Activated T-helper 2 cell treated with anti-CD3 and anti-CD28 coated beads, Interferon-gamma antibody, Interleukin-2, Interleukin-4, amounts not matched to agents 10 μg/mL and 5 μg/mL and 100 μg/mL, durations not matched to agents 14 hours and 24 hours and 36 hours (primary cell): ENCODE measurements at places on chromosomes 2 and 18. TPM values are rescaled to one million over a fixed set of nuclear protein-coding genes. Genes with fewer than 3 reads are reported as not detected.

Gene SOWAHC
- 1.7 and 1.9 TPM in 2 replicates for total RNA-seq

Gene DSG1
- not detected in 2 replicates for total RNA-seq

Gene ITGA4
- total RNA-seq = 96.5 and 106 TPM in 2 replicates

Gene ARMC9
- 2.5 and 3.3 TPM in 2 replicates for total RNA-seq

Gene SERPINB10
- not detected in 2 replicates for total RNA-seq

Gene WIPF1
- 281 and 287 TPM in 2 replicates for total RNA-seq

Gene MC5R
- total RNA-seq = not detected in 2 replicates

Gene TM4SF20
- not detected in 2 replicates for total RNA-seq

Gene CNDP1
- 0.09 TPM in 2 replicates for total RNA-seq

GRCh38 chr2:167181134-167181533, 292.9 kb downstream of the XIRP2 start:
- DNase-seq = no peak

DNA sequence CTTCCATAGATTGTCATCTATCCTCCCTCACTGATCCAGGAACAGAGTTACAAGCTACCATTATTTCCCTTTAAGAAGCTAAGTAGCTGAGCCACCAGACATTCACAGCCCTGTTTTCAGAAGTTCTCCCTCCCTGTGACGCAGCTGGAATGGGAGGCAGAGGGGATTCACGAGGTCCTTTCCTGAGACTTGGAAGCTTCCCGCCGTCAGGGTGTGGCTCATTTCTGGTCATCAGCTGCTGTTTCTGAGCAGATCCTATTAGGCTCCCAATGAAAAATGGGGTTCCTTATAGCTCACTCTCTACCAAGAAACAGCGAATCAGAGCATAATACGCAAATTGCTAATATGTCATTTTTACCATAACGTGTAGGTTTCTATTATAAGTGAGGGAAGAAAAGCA, 559.3 kb upstream of the ID2 start:
- DNase-seq = no peak

DNA sequence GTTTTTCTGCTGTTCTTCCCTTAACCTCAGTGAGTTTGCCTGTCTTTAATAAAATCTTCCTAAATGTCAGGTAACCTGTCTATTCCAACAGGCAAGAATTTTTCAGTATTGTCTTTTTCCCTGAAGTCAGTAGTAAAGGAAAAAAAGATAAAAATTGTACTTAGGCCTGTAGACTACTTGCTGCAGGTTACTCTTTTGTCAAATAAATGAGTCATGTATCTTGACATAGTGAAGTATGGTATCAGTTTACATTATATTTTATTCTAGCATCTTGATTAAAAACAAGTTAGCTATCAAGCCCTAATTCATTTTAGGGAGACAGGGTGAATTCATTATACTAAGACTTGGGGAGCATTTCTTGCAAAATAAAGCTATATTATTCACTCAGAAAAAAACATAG, 59.8 kb downstream of the ITGA4 start:
- DNase-seq = no peak

DNA sequence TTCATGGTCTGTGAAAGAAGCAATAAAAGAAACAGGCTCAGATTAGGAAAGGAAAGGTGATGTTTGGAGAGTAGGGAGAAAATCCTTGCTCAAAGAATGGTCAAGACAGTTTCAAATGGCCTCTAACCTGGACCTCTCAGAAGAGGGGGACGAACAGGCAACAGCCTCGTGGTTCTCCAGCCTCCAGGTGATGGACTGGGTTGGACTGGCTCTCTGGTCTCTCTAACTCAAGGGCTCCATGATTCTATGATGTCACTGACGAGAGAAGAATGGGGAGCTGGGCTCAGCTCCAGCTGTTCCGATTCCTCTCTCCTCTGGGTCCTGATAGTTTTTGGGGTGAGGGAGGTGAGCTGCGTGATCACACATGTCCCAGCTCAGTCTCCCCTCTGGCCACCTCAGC, at the start of gene C2orf74:
Gene C2orf74 (plus strand): TSS at position 301 of the 400 bp plus-strand sequence. CDS start 327 bp downstream, outside the sequence.
- DNase-seq = no peak

- no peak for DNase-seq
Measured at GRCh38 chr2:16386031-16386430, 279.6 kb downstream of the CYRIA start.

- DNase-seq = peak; percentile 60
Measured at GRCh38 chr18:74551936-74552555, 17.7 kb downstream of the CNDP1 start.

- no peak for DNase-seq
Measured at GRCh38 chr18:75256376-75256775, 45.8 kb downstream of the TSHZ1 start.

DNA sequence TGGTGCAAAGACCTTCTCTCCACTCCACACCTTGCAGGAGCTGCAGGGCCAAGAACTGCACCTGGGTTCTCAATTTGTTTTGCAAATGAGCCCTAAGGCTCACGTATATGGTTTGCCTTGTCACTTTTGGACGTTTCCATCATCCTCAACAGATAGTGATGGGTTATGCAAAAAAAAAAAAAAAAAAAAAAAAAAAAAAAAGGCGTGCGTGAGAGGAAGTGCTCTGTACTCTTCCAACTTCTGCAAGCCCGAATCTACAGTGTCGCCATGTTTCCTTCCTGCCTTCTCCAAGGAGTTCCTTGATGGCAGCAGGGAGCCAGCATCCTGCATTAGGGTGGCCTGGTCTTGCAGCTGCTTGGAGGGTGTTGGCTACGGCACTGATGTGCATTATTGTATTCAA, 4.0 kb upstream of the INHBB start:
- no peak for DNase-seq

GRCh38 chr18:9287036-9287435, 47.5 kb upstream of the TWSG1 start:
- no peak for DNase-seq

- DNase-seq = no peak
Measured at GRCh38 chr2:10038123-10038522, 5.2 kb upstream of the KLF11 start.

GRCh38 chr2:11676640-11677039, 6.6 kb upstream of the NTSR2 start:
- no peak for DNase-seq

DNA sequence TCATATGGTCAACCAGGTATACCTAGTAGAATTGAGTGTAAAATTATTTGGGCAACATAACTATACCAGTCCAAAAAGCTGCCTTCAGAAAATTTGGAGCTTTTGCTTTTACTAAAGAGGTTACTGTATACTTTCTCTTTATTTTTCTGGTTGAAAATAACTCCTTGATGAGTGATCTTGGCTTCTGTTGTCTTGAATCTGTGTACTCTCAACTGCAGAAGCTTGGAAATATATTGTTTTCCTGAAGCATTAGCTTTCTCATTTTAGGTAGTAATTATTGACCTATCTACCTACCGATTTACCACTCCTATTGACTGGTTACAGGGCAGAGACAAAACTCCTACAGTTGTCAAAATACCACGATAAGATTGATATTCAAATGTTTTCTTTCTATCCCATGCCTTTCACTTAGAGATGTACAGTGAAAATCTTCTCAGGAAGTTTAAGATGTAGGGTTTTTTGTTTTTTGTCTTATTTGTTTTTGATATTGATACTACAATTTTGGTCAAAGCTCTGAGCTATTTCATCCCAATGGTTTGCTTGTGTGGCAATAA, 35.7 kb upstream of the DLX1 start:
- DNase-seq = no peak

- no peak for DNase-seq
Measured at GRCh38 chr2:237759176-237759575, 39.4 kb upstream of the RBM44 start.

GRCh38 chr2:8694737-8695136, 12.9 kb downstream of the ID2 start:
- DNase-seq = no peak

GRCh38 chr2:156087875-156088274, 244.6 kb downstream of the NR4A2 start:
- no peak for DNase-seq

- DNase-seq = no peak
Measured at GRCh38 chr2:157364257-157364974, 38.8 kb upstream of the ERMN start.

- no peak for DNase-seq
Measured at GRCh38 chr2:54597153-54597848, 126.2 kb upstream of the EML6 start.

GRCh38 chr2:214960677-214961076, 151.2 kb upstream of the BARD1 start:
- DNase-seq = no peak

DNA sequence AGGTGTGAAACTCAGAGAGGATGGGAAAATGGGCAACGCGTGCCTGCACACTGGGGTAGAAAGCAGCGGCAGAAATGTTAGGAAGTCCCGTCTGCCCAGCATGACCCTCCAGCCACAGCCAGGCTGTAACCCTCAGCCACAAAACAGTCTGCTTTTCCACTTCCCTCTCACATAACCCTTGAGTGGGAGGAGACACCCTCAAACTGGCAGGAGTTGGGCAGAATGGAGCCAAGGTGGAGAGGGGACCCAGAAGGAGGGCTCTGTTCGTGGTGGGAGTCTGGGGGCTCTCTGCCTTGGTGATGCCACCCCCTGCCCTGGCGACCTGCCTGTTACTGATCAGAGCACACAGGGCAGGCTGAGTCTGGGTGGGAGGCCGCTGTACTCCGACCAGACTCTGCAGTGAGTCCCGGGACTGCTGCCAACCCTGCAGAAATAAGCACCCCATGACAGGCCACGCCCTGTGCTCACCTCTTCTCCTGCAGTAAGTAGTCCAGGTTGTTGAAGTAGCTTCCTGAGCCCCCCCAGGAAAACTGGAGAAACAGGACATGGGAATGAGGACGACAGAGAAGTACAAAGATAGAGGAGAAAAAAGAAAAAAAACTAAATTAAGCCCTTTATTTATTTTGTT, 16.0 kb downstream of the FAM178B start:
- no peak for DNase-seq

DNA sequence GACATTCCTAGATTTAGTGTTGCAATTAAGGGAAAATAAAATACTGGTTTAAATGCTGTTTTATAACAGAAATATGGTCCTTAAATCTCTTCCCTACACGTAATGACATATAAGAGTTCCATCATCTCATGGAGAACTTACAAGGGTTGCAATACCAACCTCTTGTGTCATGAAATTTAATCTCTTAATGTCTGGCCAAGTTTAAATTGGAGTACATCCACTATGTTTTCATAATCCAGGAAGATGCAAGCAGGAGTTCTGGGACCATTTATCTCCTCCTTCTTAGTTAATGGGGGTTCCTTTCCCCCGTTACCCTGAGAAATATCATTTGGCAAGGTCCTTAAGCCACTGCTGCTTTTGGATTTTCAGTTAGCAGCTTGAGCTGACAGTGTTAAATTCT, 126.0 kb upstream of the ACVR2A start:
- DNase-seq = no peak

- DNase-seq = no peak
Measured at GRCh38 chr18:77571743-77572142, 322.1 kb downstream of the GALR1 start.

DNA sequence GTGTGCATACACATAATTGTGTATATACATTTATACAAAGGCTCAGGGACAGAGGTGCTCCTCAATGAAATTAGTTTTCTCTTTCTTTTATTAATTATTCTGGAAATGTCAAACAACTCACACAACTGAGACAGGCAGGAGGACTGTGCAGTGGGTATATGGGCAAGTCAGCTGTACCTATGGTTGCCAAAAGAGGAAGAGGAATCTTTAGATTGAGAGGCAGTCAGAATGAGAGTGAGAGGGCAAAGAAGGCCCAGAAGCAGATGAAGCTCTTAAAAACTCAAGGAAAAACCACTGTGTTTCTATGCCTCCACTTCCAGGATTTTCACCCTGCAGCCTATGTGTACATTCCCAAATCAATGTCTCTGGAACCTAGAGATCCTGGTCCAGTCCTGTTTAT, 79.1 kb downstream of the CACNB4 start:
- no peak for DNase-seq

DNA sequence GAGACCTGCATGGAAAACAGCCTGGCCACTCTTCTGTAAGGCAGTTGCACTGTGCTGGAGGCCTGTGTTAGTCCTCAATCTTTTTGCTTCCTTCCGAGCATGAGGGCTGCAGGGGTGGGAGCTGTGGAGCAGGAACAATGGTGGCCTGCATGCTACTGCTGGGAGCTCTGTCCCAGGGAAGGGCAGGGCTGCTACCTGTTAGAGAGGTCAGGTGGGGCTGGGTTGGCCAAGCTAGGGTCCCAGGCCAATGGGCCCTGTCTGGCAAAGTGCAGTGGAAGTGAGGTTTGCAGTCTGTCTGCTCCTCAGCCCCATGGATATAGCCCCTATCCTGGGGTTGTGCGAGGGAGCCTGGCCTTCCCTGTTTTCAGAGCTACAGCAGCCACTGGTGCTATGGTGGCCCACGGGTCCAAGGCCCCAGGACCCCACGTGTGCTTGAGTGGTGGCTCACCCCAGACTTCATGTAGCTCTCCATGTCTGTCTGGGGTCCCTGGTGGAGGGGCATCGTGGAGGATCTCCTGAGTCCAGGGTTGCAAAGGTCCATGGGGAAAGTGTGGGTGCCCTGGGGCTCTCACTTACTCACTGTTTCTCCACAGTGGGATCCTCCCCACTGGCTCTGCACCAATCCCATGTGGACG, 1212.6 kb upstream of the NXPH2 start:
- no peak for DNase-seq

- DNase-seq = no peak
Measured at GRCh38 chr2:148306027-148306426, 285.1 kb downstream of the MBD5 start.

DNA sequence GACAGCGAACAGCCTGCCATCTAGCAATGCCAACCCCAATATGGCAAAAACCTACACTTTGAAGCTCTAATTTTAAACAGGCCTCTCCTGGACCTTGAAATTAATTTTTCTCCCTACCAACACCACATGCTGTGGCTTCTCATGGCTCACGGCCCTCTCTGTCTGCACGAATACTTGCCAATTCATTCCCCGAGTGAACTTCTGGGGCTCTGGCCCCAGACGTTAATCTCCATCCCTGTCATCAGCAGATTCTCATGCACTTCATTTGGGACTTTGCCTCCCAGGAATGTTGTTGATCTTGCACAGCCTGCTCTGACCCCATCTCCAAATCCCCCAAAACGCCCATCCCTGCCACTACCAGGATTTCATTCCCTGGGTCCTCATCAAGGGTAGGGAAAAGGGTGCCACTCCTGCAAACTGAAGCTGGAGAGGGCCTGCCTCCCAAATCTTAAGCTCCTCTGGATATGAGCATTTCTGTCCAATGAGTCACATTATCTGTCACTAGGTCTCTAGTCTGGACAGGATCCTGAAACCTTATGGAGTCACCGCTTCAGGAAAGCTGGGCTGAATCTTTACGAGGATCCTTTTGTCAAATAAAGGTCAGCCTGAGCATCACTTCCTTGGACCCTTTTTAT, 10.4 kb downstream of the FIGLA start:
- no peak for DNase-seq

DNA sequence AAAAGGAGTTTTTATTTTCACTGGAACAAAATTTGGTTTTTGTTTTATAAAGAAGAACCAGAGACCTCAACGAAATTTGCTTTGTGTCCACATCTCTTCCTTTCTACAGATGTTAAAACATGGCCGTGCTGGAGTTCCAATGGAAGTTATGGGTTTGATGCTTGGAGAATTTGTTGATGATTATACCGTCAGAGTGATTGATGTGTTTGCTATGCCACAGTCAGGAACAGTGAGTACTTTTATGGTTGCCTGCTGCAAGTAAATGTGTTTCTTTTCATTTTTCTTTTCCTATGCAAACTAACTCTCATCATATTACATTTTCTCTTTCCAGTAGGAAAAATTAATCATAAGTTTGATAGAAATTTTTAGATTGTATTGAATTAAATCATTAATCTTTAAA, 48.4 kb upstream of the TBR1 start:
- no peak for DNase-seq
